ENCODE measurements at places on chromosomes 12 and 14.

DNA sequence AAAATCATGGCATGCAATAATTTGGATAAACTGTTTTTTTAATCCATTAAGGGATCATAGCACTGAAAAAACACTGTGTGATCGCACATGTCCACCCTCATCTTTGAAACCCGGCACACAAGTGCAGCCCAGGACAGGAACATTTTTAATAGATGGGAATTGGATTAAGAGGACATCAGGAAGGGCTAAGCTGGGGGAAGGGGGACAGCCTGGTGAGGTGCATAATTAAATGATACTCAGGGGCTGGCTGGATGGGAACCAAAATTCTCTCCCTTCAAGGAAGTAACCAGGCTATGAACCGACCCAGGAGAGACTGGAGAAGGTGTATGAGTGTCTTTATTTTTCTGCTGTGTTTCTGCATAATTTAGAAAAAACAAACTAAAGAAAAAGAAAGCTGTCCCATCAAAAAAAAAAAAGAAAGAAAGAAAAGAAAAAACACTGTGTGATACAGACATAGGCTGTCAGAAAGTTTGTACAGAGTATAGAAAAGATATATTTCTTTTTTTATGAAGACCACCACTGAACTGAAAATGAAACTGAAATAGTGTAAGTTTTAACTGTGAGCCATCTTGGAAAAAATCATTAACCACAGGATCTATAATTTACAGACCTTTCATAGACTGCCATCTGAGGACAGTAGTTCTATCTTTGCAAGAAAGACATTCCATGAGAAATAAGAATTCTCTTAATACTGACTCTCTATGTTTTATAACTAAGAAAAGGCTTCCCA, 75.1 kb upstream of the SLC38A4 start:
- H3K36me3 ChIP-seq = no peaks in the 10 kb centered on the region
- no peak overlapping the region for H3K4me3 ChIP-seq
- H3K4me1 ChIP-seq = peaks cover 31% of the 10 kb centered on the region
- no peak overlapping the region for H3K27ac ChIP-seq
- no peak for DNase-seq
- peaks cover 2% of the 10 kb centered on the region for H3K27me3 ChIP-seq

DNA sequence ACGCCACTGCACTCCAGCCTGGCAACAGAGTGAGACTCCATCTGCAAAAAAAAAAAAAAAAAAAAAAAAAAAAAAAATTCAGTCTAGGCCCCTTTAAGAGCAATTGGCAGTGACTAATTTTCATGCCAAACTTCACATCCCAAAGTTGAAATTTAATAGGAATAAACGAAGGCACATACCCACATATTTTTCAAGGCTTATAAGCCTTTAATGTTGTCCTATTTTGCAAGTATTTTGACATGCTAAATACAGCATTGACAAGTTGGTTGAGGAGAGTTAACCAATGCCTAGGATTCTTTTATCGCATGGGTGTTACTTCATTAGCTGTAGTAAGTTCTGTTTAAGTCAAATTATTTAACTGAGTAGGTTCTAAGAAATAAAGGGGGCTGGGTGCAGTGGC, 23.5 kb upstream of the HIP1R start:
- no peak overlapping the region for H3K27ac ChIP-seq
- peaks cover 6% of the 10 kb centered on the region for H3K4me1 ChIP-seq
- H3K36me3 ChIP-seq = no peaks in the 10 kb centered on the region
- H3K4me3 ChIP-seq = no peak overlapping the region

GRCh38 chr14:99330316-99331240, 58.6 kb upstream of the BCL11B start:
- no peak for DNase-seq
- H3K4me1 ChIP-seq = no peaks in the 10 kb centered on the region
- peaks cover 14% of the 10 kb centered on the region for H3K27me3 ChIP-seq

DNA sequence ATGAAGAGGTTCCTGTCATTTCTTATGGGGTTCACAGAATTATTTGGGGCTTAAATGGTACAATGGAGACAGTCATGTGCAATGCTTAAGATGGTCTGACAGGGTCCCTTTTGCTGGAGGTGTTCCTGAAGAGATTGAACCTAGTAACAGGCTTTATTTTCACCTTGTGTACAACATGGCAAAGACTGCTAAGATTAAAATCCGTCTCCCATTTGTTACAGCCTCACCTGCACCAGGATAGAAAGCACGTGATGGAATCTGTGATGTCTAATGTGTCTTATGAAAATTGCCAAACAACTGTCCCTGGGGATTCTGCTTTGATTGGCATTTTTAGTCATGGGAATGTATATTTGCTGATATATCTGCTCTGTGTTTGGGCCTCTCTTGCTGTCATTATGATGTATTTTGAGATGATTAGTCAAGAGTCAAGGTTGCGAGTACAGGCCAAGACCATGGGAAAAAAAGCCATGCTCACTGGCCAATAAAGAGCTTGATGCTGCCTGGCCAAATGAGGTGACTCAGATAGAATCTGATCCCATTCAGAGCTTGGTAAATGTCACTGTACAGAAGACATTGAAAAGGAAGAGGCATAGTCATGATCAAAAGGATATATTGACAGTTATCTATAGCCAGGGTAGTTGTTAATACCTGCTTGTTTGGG, 96.1 kb downstream of the FLRT2 start:
- no peak overlapping the region for H3K4me3 ChIP-seq
- no peak overlapping the region for H3K27ac ChIP-seq
- no peaks in the 10 kb centered on the region for H3K4me1 ChIP-seq
- no peak for DNase-seq
- H3K27me3 ChIP-seq = no peaks in the 10 kb centered on the region

DNA sequence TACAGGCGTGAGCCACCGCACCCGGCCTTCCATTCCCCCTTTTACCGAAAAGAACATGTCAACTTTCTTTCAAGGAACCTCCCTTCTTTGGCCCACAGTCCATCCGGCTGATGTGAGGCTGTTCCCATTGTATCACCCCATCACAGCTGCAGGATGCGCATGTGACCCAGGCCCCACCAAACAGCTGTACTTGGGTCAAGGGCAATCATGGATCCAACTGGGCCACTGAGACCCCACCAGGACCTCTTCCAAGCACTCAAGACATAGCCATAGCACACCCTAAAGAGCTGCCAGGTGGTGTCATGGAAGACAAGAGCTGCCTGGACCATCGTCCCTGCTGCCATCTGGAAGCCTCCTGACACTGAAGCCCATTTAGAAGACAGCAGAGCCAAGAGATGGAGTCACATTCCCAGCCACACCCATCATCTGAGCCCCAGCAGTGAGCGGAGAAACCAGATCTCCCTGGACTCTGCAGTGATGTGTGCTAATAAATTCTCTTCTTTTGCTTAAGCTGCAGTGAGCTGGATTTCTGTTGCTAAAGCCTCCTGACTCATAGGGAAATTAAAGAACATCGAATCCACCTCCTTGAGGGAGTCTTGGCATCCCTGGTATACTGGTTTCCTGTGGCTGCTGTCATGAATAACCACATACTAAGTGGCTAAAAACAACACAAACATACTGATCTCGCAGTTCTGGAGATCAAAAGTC, 105.6 kb downstream of the KSR2 start:
- H3K4me3 ChIP-seq = no peak overlapping the region
- no peaks in the 10 kb centered on the region for H3K36me3 ChIP-seq
- no peaks in the 10 kb centered on the region for H3K4me1 ChIP-seq

DNA sequence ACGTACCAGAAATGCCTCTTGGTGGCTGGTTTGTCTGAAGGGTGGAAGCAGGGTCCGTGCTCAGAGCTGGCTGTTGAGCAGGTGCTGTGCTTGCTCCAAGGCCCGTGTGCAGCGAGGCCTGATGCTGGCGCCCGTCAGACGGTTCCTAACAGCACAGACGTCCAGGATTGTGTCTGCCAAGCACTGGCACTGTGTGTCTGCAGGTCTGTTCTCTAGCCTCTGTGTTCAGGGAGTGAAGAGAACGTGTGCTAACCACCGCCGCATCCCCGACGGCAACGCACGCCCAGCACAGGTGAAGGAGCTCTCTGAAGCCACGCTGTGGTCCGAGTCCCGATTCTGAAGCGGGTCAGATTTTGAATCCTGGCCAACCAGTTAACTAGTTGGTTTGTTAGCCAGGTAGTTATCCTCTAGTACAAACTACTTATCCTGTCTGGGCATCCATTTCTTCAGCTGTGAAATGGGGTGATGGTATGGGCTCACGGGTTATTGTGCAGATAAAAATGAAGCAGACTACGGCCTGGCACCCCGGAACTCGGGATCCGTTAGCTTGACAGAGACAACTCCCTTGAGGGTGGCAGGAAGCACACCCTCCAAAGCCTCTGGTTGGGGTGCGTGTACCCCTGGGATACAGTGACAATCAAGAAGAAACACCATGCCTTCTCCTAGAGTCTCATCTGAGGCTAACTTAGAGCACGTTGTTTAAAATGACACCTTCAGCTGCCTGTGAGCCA, 18.6 kb upstream of the TDRD9 start:
- no peak for DNase-seq
- H3K27me3 ChIP-seq = peaks cover 2% of the 10 kb centered on the region
- H3K4me1 ChIP-seq = peaks cover 22% of the 10 kb centered on the region
- H3K36me3 ChIP-seq = peaks cover 14% of the 10 kb centered on the region
- H3K4me3 ChIP-seq = peak overlapping the region; percentile 62

DNA sequence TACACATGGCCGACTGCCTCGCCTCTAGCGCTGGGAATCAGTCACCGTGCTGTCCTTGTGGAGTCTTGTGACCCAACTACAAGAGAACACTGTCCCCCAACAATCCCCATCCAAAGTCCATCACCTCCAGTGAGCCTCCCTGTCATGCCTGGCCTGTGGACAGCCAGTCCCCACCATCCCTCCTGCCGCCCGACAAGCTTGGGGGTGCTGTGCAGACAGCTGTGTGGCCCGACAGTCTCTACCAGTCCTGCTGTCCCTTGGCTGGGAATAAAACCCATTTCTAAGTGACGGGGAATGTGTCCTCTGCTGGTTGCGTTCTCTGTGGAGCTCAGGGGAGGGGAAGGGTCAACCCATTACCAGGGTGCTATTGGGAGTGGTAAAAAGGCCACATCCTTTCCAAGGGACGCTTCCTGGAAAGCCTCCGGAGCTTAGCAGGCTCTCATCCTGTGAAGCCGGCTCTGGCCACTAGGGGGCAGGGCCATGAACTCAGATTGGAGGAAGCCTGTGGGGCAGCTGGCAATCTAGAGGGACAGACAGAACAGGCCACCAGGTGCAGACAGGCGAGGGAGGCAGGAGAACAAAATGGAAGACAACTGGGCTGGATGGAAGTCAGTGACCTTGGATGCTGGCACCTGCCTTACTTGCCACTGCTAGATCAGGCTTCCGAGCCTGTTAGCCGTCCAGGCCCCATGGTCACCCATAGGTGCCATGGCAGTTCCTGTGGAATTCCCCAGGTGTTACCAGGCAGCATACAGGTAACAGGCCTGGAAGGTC, 12.0 kb upstream of the BLTP3B start:
- H3K4me1 ChIP-seq = peaks cover 5% of the 10 kb centered on the region
- H3K27me3 ChIP-seq = no peaks in the 10 kb centered on the region
- no peak overlapping the region for H3K4me3 ChIP-seq
- DNase-seq = peak; percentile 83
- no peaks in the 10 kb centered on the region for H3K36me3 ChIP-seq
- H3K27ac ChIP-seq = no peak overlapping the region

GRCh38 chr12:14264316-14264715, 101.2 kb upstream of the ATF7IP start:
- no peak overlapping the region for H3K4me3 ChIP-seq
- DNase-seq = no peak
- H3K36me3 ChIP-seq = peaks cover under 1% of the 10 kb centered on the region
- H3K27me3 ChIP-seq = no peaks in the 10 kb centered on the region
- peaks cover 11% of the 10 kb centered on the region for H3K4me1 ChIP-seq

GRCh38 chr12:83158613-83159207, 472.0 kb downstream of the TMTC2 start:
- no peak overlapping the region for H3K27ac ChIP-seq
- no peaks in the 10 kb centered on the region for H3K27me3 ChIP-seq
- DNase-seq = no peak
- H3K36me3 ChIP-seq = no peaks in the 10 kb centered on the region
- no peaks in the 10 kb centered on the region for H3K4me1 ChIP-seq

- no peak overlapping the region for H3K4me3 ChIP-seq
- H3K4me1 ChIP-seq = no peaks in the 10 kb centered on the region
- H3K27me3 ChIP-seq = peaks cover 2% of the 10 kb centered on the region
Measured at GRCh38 chr12:25866586-25867378, 91.7 kb upstream of the RASSF8 start.

GRCh38 chr14:22547948-22548750, 40.9 kb downstream of the DAD1 start:
- DNase-seq = no peak
- H3K27me3 ChIP-seq = no peaks in the 10 kb centered on the region
- peak overlapping the region; percentile 86 for H3K4me3 ChIP-seq
- peaks cover 97% of the 10 kb centered on the region for H3K4me1 ChIP-seq
- peaks cover 91% of the 10 kb centered on the region for H3K36me3 ChIP-seq

DNA sequence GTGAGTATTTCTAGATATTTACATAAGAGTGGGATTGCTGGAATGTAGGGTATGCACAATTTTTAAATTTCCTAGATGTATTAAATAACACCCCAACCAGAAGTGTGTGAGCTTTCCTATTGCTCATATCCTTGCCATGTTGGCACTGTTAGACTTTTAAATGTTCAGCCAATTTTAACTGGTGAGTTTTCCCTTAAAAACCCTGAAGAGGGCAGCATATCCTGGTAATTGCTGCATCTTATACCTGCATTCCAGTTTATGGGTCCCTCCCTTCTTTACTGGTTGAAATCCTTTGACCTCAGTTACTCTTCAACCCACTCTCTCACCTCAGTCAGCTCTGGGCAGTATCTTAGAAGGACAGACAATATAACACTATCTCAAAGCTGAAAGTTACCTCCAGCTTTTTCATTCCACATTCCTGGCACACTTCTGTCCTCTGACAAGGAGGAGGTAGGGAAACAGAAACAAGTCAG, 270.6 kb downstream of the PAWR start:
- no peak overlapping the region for H3K27ac ChIP-seq
- no peaks in the 10 kb centered on the region for H3K27me3 ChIP-seq
- H3K4me1 ChIP-seq = no peaks in the 10 kb centered on the region
- no peak for DNase-seq
- H3K36me3 ChIP-seq = no peaks in the 10 kb centered on the region

DNA sequence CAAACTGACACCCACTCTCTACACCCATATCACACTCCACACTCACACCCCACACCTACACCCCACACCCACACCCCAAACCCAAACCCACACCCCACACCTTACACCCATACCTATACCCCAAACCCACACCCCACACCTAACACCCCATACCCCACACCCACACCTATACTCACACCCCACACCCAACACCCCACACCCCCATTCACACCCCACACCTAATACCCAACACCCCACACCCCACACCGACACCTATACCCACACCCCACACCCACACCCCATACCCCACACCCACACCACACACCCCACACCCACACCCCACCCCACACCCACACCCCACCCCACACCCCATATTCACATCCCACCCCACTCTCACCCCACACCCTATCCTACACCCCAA, 38.5 kb downstream of the TMEM120B start:
- no peak overlapping the region for H3K4me3 ChIP-seq
- no peak overlapping the region for H3K27ac ChIP-seq
- no peak for DNase-seq
- H3K4me1 ChIP-seq = peaks cover 16% of the 10 kb centered on the region
- H3K27me3 ChIP-seq = no peaks in the 10 kb centered on the region
- H3K36me3 ChIP-seq = peaks cover 13% of the 10 kb centered on the region

GRCh38 chr12:102806110-102806509, 110.9 kb downstream of the PAH start:
- DNase-seq = no peak
- no peaks in the 10 kb centered on the region for H3K4me1 ChIP-seq
- peaks cover 7% of the 10 kb centered on the region for H3K27me3 ChIP-seq
- no peak overlapping the region for H3K4me3 ChIP-seq
- H3K36me3 ChIP-seq = no peaks in the 10 kb centered on the region
- no peak overlapping the region for H3K27ac ChIP-seq

All from activated naive CD8-positive, alpha-beta T cell treated with anti-CD3 and anti-CD28 coated beads, Interleukin-2, amount 50 U/mL, for 24 hours (primary cell).